Activated naive CD4-positive, alpha-beta T cell treated with anti-CD3 and anti-CD28 coated beads, Interleukin-2, amount 10 ng/mL, durations not matched to agents 5 hours and 36 hours (primary cell): ENCODE measurements at places on chromosomes 2 and 18. TPM values are rescaled to one million over a fixed set of nuclear protein-coding genes. Genes with fewer than 3 reads are reported as not detected.

Gene ALK
- not detected for total RNA-seq

Gene SERPINB4
- total RNA-seq: not detected

Gene POTEC
- total RNA-seq: not detected

Gene GAL3ST2
- total RNA-seq: not detected

Gene FBXO48
- total RNA-seq: 2.4 TPM
